Muscle of back (tissue), 13 donors: ENCODE measurements at places on chromosomes 6 and 20.
A peak's percentile ranks its signal among the peaks of the same experiment; 100 is the strongest.

GRCh38 chr6:169965657-169966311, 214.4 kb downstream of the ERMARD start:
- no peak for DNase-seq

- no peak for DNase-seq
Observed at GRCh38 chr6:80010288-80010687, 5.8 kb downstream of the TTK start.

- no peak for DNase-seq
Observed at GRCh38 chr6:169848946-169849345, 97.5 kb downstream of the ERMARD start.

DNA sequence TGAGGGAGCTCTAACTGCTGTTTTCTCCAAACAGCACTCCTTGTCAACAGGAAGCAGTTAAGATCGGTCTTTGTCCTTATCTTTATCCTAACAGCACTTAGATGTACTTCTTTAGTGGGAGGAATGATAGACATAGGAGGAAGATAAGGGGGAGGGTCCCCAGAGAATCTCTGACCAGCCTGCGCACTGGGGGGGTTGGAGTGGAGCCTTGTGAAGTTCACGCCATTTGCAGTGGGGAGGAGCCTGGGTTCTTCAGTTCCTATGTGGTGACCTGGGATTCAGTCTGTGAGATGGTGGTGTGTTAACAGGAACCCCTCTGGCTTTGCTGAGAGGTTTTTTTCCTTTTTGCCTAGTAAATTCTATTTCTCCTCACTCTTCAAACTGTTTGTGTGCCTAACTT, 18.1 kb upstream of the ASCC3 start:
- DNase-seq = no peak

DNA sequence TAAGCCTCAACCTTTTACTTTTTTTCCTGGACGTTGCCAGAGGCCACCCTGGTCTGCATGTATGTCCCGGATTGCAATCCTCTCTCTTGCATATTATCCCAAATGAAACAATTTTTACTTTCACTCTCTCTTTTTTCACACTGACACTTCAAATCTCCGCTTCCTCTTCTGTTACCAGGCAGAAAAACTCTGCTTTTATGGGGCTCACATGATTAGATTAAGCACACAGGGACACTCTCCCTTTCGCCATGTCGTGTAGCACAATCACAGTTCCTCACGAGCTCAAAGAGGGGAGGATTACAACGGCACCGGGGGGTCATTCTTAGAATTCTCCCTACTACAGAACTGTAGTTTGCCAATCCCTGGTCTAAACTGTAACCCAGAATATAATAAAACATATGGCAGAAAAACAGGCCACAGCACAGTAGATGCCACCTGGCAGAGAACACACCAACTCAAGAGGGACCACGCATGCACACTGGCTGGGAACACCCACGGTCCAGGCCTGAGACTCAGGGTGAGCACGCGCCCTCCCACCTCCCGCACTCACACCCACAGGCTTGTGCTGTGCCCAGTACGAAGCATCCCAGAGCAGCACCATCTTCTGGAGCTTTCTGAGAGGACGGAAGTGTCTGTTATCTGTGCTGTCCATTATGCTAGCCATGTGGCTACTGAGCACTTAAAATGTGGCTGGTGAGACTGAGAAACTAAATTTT, 288.7 kb downstream of the KIF16B start:
- DNase-seq = no peak

DNA sequence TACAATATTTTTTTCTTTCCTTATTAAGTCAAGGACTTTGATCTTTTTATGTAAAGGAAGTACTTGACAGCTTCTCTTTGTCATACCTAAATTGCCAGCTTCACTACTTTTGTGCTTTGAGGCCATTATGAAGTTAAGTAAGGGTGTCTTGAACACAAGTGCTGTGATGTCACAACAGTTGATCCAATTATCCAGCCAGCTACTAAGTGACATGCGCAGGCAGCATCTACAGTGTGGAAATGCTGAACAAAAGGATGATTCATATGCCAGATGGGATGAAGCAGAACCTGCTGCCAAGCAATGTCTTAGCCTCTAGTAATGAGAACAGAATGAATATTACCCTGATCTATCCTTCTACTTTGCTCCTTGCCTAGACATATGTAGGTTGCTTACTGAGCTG, 68.3 kb upstream of the TMEM244 start:
- DNase-seq = peak; percentile 22

DNA sequence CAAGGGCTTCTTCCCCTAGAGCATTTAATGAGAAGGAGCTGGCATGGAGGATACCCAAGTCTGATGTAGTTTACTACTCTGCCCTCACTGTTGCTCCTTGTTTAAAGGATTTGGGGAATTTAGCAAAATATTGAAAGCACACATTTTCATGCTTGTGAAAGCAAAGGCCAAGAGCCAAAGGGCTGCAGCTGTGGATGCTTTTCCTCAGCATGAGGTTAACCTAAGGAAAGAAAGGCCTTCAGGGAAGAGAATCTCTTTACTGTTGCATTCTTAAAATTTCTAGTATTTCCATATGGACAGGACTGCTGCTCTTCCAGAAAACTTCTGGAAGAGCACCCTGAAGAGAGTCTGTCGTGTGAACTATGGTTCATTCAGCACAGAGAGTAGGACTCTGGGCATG, 45.9 kb upstream of the SASH1 start:
- peak; percentile 78 for DNase-seq

DNA sequence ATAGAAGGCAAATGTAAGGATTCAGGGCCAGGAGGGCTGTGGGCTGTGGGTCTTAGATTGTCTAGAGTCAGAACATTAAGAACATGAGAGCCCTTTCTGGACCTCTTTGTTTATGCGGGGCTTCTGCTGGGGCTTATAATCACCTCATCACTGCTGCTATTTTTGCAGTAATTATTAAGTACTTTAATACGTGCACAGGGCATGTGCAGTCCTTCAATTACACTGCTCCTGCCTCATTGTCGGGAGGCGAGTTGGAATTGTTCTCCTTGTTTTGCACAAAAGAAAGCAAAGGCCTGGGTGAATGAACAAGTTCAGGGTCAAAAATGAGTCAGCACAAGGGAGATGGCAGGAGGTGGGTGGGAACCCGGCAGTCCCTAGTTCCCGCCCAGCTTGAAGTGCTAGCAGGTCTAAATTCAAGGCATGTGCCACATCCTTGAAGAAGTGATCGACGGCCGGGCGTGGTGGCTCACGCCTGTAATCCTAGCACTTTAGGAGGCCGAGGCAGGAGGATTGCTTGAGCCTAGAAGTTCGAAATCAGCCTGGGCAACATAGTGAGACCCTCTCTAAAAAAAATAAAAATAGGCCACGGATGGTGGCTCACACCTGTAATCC, 34.4 kb upstream of the PTPN1 start:
- DNase-seq = no peak

GRCh38 chr6:28462401-28462800, 19.1 kb upstream of the ZSCAN23 start:
- no peak for DNase-seq

GRCh38 chr6:31718265-31718664, 3.1 kb downstream of the LY6G6D start:
- no peak for DNase-seq

DNA sequence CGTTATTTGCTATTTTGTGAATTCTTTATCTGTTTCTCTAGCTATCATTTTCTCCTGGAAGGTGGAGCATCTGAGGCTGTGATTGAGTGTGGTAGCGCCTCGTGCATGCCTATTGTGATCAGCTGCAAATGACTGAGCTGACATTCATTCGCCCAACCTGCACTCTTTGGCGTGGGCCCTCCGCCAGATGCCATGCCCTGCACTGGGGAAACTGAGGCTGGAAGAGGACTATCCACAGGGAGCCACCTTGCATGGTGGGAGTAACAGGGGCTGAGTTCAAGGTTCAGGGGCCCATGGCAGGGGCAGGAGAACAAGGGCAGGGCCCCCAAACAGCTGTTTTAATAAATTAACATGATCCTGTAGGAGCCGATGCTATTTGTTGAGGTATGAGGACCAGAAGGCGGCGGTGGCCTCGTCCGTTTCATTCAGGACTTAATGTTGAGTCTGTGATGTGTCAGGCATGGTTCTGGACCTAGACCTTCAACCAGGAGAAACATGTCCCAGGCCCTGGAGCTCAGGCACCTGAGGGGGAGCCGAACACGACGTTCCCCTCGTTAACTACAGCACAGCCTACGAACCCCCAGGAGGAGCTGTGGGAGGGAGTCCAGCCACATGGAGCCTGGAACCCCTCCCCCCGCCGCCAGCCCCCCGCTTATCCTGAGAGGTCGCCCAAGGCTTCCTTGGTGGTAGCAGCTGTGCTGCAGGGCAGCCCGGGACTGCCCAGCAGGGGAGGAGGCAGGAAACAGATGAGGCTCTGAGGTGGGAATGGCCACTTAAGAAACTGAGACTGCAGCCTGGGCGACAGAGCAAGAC, 242.9 kb downstream of the CDH4 start:
- no peak for DNase-seq

- DNase-seq = no peak
Observed at GRCh38 chr6:12293931-12294807, 4.0 kb downstream of the EDN1 start.

GRCh38 chr20:53598140-53599043, 4.8 kb upstream of the ZNF217 start:
- no peak for DNase-seq

GRCh38 chr6:36324191-36324590, 12.5 kb downstream of the BNIP5 start:
- no peak for DNase-seq

DNA sequence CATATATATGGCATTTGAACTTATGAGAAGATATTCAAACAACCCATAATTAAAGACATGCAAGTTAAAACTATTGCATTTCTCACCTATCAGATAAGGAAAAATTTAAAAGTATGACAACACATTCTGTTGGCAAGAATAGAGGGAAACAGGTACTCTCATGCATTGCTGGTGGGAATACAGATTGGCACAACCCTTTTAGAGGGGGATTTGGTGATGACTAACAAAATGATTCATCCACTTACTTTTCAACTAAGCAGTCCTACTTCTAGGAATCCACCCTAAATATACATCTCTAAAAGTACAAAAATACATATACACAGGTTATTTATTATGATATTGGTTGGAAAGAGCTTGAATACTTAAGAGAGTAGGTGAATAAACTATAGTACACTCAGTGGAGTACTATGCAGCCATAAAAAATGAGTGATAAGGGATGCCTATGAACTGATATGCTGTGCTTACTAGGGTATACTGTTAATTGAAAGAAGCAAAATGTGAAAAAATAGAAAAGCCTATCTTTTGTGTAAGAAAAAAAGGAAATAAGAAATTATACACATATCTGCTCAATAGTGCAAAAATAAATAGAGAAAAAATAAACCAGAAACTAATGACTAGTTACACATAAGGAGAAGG, 42.2 kb downstream of the ADAT2 start:
- no peak for DNase-seq

DNA sequence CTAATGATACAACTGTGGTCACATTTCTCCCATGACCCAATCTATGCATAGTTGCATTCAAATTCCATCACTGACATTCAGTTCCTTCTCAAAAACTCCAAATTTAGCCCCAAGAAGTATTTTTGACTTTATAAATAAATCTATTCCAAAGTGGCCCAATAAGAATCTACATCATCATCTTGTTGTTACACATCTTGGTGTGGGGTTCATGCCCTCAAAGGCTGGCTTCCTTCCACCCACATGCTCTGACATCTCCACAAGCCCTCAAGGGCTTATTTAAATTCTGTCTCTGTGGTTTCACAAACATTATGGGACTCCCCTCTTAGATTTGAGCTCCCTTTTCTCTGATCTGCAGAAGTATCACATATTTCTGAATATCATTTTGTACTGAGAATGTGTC, 585.3 kb upstream of the BTBD3 start:
- no peak for DNase-seq

DNA sequence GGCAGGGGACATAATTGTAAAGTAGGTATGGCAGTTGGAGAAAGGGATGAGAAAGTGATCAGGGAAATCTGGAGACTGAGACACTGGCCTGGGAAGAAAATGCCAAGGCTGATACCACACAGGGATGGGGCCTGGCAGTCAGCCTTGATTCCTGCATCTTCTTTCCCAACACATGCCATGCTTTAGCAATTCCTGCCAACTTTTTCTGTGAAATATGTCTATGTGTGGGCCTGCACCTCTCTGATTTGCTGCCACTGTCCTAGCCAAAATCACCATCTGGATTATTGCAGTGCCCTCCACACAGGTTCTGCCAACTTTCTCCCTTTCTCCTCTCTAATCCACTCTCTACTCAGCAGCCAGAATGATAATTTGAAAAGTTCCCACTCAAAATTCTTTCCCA, 759.8 kb upstream of the CITED2 start:
- DNase-seq = no peak

- DNase-seq = peak; percentile 29
Observed at GRCh38 chr20:19858466-19859371, 100.7 kb downstream of the RIN2 start.

DNA sequence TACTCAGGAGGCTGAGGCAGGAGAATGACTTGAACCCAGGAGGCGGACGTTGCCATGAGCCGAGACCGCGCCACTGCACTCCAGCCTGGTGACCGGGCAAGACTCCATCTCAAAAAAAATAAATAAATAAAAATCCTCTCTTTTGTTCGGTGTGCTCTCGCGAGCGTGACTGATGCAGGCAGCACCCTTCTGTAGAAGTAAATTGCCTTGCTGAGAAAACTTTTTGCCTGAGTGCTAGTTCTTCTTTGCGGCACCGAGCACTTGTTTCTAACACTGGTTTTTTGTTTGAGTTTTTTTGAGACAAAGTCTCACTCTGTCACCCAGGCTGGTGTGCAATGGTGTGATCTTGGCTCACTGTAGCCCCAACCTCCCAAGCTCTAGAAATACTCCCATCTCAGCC, 30.5 kb downstream of the PLN start:
- no peak for DNase-seq

DNA sequence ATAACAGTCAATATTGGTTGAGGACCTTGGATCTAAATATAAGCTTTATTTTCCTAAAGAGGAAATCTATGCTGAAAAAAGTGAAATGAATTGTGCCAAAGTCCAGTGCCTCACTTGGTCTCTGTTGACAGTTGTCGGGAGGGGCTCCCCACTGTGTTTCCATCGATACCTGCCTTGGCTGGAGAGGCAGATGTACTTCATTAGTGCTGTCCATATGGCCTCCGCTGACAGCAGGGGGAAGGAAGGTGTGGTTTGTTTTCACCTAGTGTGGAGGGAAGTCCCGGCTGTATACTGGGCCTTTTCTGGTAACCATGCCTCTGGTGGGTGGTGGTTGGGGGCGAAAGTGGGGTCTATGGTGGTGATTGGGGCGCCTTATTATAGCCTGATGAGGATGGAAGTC, 42.7 kb downstream of the CD2AP start:
- no peak for DNase-seq

GRCh38 chr6:10495029-10495428, 26.1 kb upstream of the GCNT2 start:
- peak; percentile 3 for DNase-seq

GRCh38 chr6:72954716-72955115, 270.6 kb downstream of the KHDC1L start:
- DNase-seq = no peak

- peak; percentile 75 for DNase-seq
Observed at GRCh38 chr20:64161356-64162238, 2.7 kb upstream of the MYT1 start.
